ENCODE measurements at places on chromosomes 5 and 9.

DNA sequence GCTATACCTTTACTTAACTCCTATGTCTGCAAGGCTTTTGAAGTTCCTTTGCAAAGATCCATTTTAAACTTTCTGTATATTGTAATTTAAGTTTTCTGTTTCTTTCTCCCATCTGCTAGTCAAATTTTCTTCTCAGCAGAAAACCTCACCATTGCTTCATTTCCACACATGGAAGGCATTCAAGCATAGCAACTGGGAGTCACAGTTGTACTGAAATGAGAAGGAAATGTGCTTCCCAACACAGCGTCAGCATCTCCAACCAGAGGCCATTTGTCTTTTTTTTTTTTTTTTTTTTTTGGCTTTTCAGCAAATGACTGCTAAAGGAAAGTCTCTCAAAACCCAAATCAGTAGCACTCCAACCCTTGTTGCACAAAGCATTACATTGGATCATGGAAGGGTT, 92.5 kb downstream of the RAB3C start:
- DNase-seq, result no peak

DNA sequence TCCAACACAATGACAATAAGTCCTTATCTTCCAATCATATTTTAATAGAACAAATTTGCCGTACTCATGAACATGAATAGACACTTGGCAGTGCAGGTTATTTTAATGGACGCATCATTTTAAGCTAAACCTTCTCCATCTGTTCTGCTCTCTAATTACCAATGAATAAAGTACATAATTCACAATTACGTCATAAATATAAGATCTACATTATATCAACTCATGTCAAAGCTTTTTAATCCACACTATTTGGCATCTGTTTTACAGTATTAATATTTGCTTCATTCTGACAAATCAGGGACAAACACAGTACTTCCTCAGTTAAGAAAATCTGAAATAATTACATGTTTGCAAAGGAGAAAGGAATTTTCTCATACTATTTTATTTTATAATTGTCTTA, 344.1 kb upstream of the DMAC1 start:
- no peak for DNase-seq

DNA sequence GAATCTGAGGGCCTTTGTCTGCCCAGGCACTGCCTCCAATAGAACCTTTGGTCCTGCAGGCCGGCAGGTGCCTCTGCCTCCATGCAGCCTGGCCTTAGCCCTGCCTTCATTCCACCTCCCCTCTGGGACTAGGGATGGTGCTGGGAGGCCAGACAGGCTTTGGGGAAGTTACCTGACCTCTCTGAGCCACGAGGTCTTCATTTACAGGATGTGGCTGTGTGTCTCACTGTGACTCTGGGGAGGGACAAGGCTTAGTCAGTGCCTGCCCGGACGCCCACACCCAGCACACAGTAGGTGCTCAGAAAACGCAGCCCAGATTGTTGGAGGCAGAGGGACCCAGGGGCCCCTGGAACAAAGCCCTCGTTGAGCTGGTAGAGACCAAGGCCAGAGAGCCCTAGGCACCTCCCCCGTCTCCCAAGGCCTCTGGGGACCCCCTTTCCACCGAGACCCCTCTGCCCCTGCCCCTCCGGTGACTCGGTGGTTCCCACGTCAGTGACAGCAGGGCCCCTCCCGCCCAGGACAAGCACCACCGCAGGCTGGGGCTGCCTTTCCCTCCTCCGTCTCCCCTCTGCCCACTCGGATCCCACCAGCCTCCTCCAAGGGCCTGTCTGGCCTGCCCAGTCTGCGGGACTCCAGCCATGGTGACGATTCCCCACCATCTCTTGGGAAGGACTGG, 46.9 kb upstream of the EGFL7 start:
- no peak for DNase-seq

GRCh38 chr9:77021922-77022782, 2.7 kb downstream of the FOXB2 start:
- DNase-seq, result no peak

DNA sequence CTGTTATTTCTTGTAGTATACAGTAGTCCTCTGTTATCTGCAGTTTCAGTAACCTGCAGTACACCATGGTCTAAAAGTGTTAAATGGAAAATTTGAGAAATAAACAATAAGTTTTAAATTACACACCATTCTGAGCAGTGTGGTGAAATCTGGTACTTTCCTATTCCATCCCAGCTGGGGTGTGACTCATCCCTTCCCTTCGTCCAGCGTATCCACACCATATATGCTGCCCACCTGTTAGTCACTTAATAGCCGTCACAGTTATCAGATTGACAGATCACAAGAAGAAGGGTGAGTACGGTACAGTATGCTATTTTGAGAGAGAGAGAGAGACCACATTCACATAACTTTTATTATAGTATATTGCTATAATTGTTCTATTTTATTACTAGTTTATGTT, 28.9 kb downstream of the FAM151B start:
- DNase-seq, result no peak

DNA sequence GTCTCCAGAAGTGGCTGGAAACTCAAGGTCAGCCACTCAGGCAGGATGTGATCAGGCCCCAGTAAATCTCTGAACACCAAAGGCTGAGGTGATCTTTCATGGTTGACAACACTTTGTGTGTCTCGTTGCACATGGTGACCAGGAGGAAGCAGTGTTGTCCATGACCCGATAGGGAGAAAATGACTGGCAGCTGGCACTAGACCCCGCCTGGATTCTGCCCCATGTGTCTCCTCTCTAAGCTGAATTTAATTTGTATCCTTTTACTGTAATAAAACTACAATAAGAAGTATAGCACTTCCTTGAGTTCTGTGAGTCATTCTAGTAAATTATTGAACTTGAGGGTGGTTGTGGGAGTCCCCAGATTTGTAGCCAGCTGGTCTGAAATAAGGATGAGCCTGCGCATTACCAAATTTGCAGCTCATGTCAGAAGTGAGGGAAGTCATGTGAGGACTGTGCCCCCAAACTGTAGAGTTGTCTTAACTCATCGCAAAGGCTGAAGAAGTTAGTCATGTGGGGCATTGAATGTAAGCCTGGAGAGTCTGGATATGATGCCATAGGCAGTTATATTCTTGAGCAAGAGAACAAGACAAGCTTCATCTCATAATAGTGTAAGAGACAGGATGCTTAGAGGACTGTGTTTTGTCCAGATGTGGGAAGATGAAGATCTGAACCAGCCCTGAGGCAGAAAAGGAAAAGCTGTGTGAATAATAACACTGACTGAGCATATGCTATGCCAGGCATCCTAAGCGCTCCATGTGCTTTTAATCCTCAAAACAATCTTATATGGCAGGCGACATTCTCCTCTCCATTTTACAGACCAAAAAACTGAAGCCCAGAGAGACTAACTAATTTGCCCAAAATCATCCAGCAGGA, 55.9 kb downstream of the TMEM215 start:
- DNase-seq, result no peak

- no peak for DNase-seq
These were observed 106.5 kb upstream of the DAB2 start for GRCh38 chr5:39531306-39531705.

DNA sequence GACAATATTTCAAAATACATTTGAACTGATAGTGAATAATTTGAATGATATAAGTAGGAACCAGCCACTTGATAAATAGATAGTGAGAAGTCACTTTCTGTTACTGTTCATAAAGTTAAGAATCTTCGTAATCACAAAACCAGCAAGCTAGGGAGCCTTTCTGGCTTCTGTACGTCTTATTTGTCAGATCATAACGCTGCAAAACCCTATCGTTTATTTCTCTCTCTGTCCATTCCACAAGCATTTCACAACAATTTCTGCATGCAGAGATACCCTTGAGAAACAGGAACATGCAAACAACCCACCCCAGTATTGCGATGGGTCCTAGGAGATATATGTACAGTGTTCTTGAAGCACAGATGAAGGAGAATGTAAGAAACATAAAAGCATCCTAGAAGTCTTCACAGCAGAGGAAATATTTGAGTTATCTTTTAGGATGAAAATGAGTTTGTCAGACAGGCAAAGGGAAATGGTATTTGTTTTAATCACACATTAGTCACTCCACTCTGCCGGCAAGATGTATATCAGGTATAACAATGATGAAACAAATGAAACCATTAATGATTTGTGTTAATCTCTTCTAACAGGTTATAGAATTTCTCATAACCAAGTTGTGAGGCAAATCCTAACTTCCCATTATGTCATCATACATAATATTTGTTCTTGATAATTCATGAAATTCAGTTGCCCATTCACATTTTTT, 668.7 kb upstream of the FTMT start:
- no peak for DNase-seq

DNA sequence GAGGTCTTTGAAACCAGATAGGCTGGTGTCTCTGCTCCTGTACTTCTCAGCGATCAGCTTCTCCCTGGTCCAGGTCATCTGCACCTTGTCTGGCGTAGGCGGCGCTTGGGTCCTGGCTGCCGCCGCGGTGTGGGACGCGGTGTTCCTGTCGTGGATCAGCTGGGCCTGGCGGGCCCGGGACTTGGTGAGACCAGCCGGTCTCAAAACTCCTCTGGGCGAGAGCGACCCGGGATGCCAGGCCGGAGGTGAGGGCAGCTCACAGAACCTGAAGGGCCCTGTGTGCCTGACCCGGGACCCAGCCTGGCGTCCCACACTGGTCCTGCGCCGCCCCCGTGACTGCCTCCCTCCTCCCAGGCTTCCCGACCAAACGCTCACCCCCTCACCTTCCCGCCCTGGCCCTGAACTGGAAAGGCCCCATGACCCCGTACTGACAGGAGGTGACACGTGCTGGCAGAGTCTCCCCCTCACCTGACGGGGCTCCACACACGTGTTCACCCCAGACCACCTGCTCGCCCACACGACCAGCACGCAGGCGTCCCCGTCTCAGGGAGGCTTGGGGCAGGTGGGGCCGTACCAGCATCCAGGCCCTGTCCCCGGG, 49.0 kb downstream of the NKD2 start:
- no peak for DNase-seq

DNA sequence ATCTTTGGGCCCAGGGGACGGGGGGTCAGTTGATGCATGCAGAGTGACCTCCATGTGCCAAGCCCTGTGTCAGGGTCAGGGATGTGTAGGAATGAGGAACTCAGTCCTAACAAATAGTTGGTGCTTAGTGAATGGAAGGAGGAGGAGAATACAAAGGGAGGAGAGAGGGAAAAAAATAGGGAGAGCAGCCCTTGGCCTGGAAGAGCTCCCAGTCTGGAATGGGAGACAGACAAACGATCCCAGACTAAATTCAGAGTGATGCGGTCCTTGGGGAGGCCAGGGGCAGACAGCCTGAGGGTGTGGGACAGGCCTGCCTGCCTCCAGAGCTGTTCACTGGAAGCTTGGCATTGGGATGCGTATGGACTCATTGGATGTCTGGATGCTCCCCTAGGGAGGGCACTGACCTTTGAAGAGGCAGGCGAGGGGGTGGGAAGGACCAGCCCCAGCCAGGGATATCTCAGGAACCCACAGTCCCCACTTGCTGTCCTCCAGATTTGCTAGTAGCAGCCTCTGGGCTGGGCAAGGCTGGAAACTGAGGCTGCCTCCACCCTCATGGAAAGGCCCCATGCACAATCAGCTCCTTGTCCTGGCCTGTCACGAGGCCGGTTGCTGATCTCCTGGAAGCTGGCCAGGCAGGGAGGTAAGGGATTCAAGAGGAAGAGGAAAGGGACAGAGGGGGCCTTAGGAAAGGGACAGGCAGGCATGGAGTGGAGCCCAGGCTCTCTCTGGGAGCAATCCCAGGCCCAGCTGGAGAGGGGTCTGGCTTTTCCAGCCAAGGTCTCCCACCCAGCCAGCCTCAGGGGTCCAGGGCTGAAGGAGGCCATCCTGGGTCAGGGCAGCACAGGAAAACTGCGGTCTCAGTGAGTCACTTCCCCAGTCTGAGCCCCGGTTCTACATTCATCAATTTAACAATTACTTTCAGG, 69.0 kb upstream of the GGTA1 start:
- no peak for DNase-seq

DNA sequence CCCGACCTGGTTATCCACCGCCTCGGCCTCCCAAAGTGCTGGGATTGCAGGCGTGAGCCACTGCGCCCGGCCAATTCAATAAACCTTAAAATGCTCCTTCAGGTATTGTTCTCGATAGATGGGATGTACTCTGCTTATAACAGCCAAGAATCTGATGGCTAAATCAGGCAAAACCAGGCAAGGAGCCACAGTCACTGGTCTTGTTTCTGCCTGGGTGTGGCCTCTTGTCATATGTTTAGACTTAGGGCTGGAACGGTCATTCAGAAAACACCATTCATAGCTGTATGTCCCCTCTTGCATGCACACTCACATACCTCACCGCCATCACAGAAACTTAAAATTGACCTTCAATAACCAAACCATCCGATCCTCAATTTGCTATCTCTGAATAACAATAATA, 7.7 kb downstream of the FAM219A start:
- no peak for DNase-seq

DNA sequence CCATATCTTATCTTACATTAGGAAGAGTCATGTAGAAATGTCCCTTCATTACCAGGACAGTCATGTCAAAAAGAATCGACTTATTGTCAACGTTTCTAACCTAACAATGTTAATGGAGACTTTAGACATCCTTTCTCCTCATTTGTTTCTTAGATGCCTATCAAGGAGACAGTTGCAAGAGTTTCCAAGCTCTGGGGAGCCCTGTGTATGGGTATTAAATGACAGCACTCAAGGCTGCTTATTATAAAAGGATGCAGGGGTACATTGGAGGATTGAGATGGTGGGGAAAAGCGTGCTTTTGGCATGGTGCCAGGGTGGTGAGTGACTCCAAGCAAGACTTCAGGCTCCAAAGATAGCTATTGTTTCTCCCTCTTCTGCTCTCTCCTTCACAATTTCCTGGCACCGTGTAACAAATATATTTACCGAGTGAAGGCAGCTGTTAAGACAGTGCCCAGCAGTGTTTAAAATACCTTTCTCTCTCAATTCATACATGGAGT, 461.3 kb upstream of the CLINT1 start:
- DNase-seq, result no peak

GRCh38 chr5:108379722-108380530, 2.0 kb downstream of the FBXL17 start:
- peak; percentile 13 for DNase-seq

DNA sequence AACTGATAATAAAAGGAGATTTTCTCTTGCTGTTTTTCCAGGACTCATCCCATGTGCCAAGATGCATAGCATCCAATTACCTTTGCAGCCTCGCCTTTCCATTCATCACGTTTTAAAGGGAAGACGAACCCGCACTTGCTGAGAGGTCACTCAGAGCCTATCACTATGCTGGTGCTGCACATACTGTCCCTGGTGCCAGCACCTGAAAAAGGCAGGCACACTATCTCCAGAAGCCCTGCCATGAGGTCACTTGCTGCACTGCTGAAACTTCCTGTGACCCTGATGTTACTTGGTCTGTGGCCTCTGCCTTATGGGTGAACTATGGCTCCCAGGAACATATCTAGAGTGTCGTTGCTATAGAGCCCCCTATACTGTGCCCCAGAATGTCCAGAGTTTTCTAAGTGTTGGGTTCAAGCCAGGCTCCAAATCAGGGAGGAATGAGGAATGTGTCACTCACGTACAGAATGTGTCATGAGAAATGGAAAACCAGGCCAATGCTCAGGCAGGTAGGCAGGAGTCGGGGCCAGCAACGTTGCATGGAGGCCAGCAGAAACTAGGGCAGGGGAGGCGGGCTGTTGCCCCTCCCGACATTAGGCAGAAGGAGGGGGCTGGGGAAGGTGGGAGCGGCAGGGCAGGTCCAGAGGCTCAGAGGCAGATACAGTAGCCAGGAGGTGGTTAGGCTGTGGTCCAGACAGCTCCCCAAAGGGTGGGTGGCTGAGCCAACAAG, 262.1 kb downstream of the CRB2 start:
- DNase-seq, result no peak

GRCh38 chr5:125455041-125455440, 708.6 kb upstream of the ZNF608 start:
- no peak for DNase-seq

- no peak for DNase-seq
These were observed 164.9 kb downstream of the SLC24A2 start for GRCh38 chr9:19623941-19624340.
